ENCODE measurements at places on chromosomes 13 and 19.

- no peak for DNase-seq
Observed at GRCh38 chr19:10888421-10888866, 17.1 kb downstream of the CARM1 start.

GRCh38 chr19:51664997-51665396, 18.4 kb upstream of the SIGLEC14 start:
- no peak for DNase-seq

DNA sequence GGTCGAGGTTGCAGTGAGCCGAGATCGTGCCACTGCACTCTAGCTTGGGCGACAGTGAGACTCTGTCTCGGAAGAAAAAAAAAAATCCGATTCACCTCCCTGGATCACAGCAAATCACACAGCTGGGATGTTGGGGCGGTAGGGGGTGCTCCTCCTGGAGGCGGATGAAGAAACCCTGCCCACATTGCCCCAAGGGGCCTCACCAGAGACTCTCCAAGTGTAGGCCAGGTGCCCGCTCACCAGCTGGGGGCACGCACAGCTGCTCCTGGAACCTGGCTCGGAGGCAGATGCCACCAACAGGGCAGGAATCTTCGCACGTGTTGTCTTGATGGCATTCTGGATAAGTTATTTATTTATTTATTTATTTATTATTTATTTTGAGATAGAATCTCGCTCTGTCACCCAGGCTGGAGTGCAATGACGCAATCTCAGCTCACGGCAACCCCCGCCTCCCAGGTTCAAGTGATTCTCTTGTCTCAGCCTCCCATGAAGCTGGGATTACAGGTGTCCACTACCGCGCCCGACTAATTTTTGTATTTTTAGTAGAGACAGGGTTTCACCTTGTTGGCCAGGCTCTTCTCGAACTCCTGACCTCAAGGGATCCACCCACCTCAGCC, 3.1 kb downstream of the UQCR11 start:
- DNase-seq: no peak

- DNase-seq: no peak
Observed at GRCh38 chr13:99540530-99540929, 39.3 kb downstream of the TM9SF2 start.

- no peak for DNase-seq
Observed at GRCh38 chr13:60032851-60033250, 130.9 kb downstream of the DIAPH3 start.

- DNase-seq: no peak
Observed at GRCh38 chr13:93956426-93956825, 523.1 kb downstream of the DCT start.

DNA sequence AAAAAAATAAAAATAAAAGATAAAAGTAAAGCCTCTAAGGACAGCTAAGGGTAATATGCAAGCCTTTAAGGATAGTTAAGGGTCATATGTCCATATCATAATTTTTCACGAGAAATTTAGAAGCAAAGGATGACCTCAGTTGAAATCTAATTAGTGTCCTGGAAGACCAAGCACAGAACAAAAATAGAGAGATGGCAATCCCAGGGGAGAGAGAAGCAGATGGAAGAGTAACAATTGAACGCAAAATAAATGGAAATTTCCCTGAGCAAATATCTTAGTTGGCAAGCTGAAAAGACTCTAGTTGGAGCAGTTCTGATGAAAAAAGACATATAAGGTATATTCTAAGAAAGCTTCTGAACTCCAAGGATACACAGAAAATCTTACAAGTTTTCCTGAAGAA, 275.4 kb downstream of the NALCN start:
- DNase-seq: no peak

- DNase-seq: no peak
Observed at GRCh38 chr13:111502957-111503356, 182.5 kb downstream of the TEX29 start.

DNA sequence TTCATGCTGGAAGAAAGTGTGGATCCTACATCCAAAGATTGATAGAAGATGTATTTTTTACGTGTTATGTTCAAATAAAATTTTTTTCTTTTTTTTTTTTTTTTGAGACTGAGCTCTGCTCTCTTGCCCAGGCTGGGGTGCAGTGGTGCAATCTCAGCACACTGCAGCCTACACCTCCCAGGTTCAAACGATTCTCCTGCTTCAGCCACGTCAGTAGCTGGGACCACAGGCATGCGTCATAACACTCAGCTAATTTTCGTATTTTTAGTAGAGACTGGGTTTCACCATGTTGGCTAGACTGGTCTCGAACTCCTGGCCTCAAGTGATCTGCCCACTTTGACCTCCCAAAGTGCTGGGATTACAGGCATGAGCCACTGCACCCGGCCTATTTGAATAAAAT, 65.7 kb downstream of the KLF12 start:
- DNase-seq: no peak

- no peak for DNase-seq
Observed at GRCh38 chr13:96768524-96768923, 225.8 kb downstream of the OXGR1 start.

GRCh38 chr19:976476-976875, 7.7 kb upstream of the WDR18 start:
- DNase-seq: no peak

DNA sequence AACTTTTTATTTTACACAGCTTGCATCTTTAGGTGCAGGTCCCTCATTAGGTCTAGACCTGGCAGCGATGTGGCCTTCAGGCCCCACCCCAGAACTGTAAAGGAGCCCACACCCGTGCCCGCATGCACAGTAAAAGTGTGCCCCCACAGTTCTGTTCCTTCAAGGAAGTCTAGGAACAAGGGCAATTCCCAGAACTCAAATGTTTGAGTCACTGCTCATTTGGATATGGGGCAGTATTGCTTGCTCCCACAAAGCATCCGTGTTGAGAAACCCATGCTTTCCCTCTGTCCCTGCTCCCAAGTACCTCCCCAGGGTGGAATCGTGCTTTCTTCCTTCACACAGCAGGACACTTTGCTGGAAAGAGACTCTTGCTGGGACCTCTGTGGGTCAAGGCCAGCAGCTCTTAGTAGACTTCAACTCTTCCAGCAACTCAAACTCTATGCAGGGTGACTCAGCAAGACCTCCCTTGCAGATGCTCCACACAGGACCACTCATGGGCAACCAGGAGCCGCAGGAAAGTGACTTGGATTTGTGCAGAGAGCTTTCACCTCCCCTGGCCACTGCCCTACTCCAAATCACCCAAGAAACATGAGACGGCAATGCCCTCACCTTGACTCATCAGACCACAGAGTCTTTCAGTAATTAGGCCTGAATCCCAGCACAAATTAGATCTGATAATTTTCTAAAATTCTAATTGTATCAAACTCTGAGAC, 12.3 kb downstream of the SLC7A1 start:
- no peak for DNase-seq

- no peak for DNase-seq
Observed at GRCh38 chr19:5694956-5695648, 5.0 kb downstream of the RPL36 start.

GRCh38 chr19:33064792-33065550, at the start of gene RHPN2:
TSS of gene RHPN2 (minus strand) at chr19:33064888. CDS start at chr19:33064852, 36 bp downstream.
- peak; percentile 36 for DNase-seq

- DNase-seq: no peak
Observed at GRCh38 chr13:19982447-19983043, 24.0 kb downstream of the ZMYM2 start.

DNA sequence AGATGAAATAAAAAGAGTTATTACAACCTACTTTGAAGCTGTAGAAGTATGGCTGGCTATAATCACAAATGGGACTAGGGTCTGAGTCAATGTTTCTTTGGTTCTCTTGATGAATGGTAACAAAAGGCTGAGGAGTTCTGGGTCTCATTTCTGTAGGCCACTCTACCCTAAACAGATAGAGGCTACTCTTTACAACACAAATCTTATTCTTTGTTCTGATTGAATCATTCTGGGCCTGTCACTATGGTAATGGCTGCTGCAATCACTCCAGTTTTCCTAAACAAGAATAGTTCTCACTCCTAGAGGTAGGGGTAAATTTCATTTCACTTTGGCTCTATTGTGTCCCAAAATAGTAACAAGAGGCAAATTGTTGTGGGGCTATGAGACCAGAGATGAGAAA, 1714.3 kb upstream of the PCDH20 start:
- no peak for DNase-seq

GRCh38 chr19:41307090-41307875, 2.7 kb upstream of the CCDC97 start:
- no peak for DNase-seq

- no peak for DNase-seq
Observed at GRCh38 chr19:23346696-23347095, 48.6 kb downstream of the ZNF91 start.

DNA sequence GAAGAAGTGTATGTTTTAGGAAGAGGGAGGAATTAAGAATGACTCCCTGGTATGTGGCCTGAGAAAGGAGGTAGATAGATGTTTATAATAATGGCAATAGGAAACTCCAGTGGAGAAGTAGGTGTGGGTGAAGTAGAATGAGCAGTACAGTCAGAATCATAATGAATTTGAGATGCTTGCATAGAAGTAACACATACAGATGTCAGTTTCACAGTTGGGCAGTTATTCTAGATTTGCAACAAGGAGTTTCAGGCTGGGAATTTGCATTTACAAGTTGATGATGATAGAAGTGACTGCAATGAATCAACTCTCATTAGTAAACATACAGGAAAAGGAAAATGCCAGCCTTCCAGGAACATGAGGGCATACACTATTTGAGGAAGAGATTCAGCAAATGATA, 149.0 kb downstream of the SLITRK1 start:
- DNase-seq: no peak

- DNase-seq: no peak
Observed at GRCh38 chr19:16360738-16361137, 36.1 kb downstream of the KLF2 start.

DNA sequence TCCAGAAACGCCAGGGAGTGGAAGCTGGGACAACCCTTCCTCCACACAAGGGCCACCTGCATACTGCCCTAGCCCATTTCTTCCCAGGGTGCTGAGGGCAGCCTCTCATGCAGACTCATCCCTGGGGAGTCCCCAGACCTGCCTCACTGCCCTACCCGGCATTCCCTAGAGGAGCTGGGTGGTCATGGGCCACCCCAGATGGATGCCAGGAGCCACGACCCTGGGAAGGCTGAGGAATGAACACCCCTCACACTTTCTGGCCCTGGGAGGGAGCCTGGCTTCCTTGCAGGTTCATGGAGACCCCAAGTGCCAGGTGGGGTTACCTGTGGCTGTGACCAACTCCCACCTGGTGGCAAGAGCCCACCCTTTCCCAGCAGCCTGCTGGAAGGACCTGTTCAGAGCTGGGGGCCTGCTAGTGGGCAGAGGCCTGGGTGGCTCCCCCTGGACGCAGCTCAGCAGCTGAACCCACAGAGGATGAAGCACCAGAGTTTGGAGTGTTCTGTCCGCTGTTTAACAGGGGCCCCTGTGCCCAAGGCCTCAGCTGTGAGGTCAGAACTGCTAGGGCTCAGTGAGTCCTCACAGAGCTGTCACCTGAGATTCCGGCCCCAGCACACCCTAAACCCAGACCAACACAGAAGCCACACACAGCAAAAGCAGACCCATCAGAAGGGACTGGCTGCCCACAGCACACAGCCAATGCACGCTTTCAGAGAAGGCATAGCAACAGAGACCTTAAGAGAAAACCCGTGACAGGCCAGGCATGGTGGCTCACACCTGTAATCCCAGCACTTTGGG, 6.6 kb downstream of the ACP4 start:
- DNase-seq: no peak

GRCh38 chr19:18665771-18666202, 17.7 kb upstream of the CRTC1 start:
- no peak for DNase-seq

DNA sequence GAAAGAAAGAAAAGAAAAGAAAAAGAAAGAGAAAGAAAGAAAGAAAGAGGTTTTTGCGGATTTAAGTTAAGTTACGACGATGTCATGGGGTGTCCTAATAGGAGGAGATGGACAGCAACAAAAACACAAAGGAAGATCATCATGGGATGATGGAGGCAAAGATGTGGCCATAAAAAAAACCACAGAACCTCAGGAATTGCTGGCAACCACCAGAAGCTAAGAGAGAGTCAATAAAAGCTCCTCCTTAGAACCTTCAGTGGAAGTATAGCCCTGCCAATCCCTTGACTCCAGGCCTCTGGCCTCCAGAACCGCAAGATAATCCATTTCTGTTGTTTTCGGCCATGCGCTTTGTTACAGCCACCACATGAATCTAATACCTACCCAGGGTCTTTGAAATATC, 11.5 kb downstream of the PLEKHA4 start:
- no peak for DNase-seq

DNA sequence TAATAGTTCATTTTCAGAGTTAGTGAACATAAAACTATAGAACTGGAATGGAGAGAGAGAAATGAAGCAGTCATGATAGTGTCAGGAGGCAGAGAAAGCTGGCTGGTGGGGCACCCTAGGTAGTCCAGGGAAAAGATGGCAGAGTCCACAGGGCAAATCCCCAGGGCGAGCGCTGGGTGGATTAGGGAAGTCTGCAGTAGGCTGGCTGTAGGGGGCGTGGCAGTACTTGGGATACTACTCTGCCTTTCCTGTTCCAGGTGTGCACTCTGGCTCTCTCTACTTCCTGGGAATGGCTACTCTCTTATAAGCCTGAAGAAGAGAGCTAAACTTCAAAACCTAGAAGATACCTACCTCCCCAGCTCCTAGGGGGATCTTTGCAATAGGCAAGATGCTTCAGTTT, 232.9 kb upstream of the SLC10A2 start:
- no peak for DNase-seq

GRCh38 chr13:84741253-84741652, 859.0 kb upstream of the SLITRK1 start:
- no peak for DNase-seq

GRCh38 chr13:77831866-77832265, 86.8 kb downstream of the EDNRB start:
- DNase-seq: no peak

GRCh38 chr13:113729187-113730019, 29.6 kb upstream of the TMEM255B start:
- DNase-seq: no peak
